ENCODE measurements at places on chromosomes 2 and 18. TPM values are rescaled to one million over a fixed set of nuclear protein-coding genes. Genes with fewer than 3 reads are reported as not detected.

The MOB1A gene
- total RNA-seq, result 72.4 TPM

The TRABD2A gene
- 12.9 TPM for total RNA-seq

The EN1 gene
- total RNA-seq, result 1.2 TPM

The GAL3ST2 gene
- total RNA-seq, result 0.33 TPM

The CELF4 gene
- not detected for total RNA-seq

The SLC9A4 gene
- total RNA-seq, result not detected

The ST6GAL2 gene
- 21.9 TPM for total RNA-seq

The AQP12A gene
- not detected for total RNA-seq

The NT5C1B gene
- not detected for total RNA-seq

The ARHGEF4 gene
- total RNA-seq, result 9.2 TPM

The MYCN gene
- total RNA-seq, result not detected

The B3GNT7 gene
- 2.8 TPM for total RNA-seq

The ERFE gene
- total RNA-seq, result 9.1 TPM

The ELOA2 gene
- total RNA-seq, result not detected

The PRPF40A gene
- 101 TPM for total RNA-seq

The DCC gene
- not detected for total RNA-seq

The ANKRD23 gene
- 3.1 TPM for total RNA-seq

The FN1 gene
- 264 TPM for total RNA-seq

The NYAP2 gene
- total RNA-seq, result not detected

The TTN gene
- total RNA-seq, result 0.01 TPM

The CD28 gene
- total RNA-seq, result not detected

The WBP1 gene
- total RNA-seq, result 83.5 TPM

The SF3B1 gene
- 162 TPM for total RNA-seq

The TEX44 gene
- total RNA-seq, result not detected

The GKN1 gene
- 0.45 TPM for total RNA-seq

The SLC1A4 gene
- 11.9 TPM for total RNA-seq

The CAPN14 gene
- not detected for total RNA-seq

The ALPI gene
- not detected for total RNA-seq

The KIAA2012 gene
- not detected for total RNA-seq

The LRRC30 gene
- total RNA-seq, result not detected

The LINC00305 gene
- total RNA-seq, result not detected

The TNFAIP6 gene
- 1.2 TPM for total RNA-seq

The CCDC138 gene
- total RNA-seq, result 7.2 TPM

The ABHD1 gene
- total RNA-seq, result 1.2 TPM

The ABCG5 gene
- not detected for total RNA-seq

The SLC4A1AP gene
- 31.5 TPM for total RNA-seq

The AKAIN1 gene
- not detected for total RNA-seq

The DYSF gene
- 0.61 TPM for total RNA-seq

The GKN2 gene
- 4.3 TPM for total RNA-seq

The CYP20A1 gene
- 9.2 TPM for total RNA-seq

The CCDC148 gene
- 0.31 TPM for total RNA-seq
